Vagina (tissue), 2 donors: ENCODE measurements at places on chromosomes 4 and X.
A peak's percentile ranks its signal among the peaks of the same experiment; 100 is the strongest.

DNA sequence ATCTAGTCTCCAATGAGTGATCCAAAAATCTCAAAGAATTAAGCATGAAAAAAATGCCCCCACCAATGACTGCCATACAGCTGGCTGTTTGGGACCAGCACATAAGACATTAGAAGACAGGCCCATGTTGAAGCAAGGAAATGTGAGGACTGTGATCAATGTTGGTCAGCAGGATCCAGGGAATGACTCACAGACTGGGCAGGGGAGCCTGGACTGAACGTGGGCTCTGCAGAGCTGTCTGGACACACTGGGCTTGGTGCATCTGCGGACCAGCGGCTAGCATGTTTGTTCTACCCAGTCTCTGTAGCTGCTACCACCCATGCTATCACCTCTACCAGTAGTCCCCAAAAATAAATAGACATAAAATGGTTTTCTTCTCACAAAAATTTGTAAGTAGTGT, 108.6 kb downstream of the PALLD start:
- DNase-seq: no peak

- DNase-seq: no peak
Observed at GRCh38 chr4:118034053-118034785, at the start of gene NDST3. Gene NDST3 (plus strand): TSS chr4:118034486. CDS start chr4:118053911, 19,425 bp downstream.

GRCh38 chr4:133151341-133151690, 2.2 kb downstream of the PCDH10 start:
- no peak for DNase-seq

DNA sequence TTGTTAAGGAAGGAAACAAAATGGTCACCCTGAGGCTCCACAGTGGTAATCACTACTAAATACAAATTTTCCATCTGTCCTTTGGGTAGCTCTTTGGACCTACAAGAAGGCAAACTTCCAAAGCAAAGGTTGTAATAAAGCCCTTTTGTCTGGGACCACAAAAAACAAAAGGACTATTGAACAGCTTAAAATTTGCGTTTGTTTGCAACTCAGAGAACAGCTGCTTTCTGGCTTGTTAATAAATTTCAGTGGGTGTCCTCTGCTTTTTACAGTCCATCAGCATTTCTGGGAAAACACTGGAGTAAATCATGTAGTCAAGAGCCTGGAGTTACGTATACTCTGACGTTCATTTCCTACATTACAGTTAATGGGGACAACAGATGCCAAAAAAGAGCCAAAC, 439.7 kb upstream of the DIAPH2 start:
- no peak for DNase-seq

DNA sequence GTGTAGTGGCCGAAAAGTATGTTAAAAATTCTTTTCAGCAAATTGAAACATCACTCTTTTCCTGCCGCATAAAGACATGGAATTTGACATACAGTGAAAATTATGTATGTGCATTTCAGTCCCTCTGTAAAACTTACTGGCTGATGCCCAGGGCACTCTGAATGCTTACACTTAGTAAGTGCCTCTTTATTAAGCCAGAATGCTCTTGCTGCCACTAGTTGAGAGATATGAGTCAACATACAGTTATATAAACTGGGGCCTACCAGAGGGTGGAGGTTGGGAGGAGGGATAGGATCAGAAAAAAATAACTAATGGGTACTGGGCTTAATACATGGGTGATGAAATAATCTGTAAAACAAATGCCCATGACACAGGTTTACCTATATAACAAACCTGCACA, 38.1 kb upstream of the TRPC5 start:
- no peak for DNase-seq

- DNase-seq: no peak
Observed at GRCh38 chr4:36081185-36081584, 163.1 kb downstream of the ARAP2 start.

GRCh38 chr4:112817933-112818593, 181.1 kb downstream of the LARP7 start:
- DNase-seq: peak; percentile 93

GRCh38 chrX:130933358-130933757, 30.3 kb upstream of the ENOX2 start:
- DNase-seq: no peak

GRCh38 chrX:127259742-127260141, 440.2 kb downstream of the PRR32 start:
- no peak for DNase-seq

DNA sequence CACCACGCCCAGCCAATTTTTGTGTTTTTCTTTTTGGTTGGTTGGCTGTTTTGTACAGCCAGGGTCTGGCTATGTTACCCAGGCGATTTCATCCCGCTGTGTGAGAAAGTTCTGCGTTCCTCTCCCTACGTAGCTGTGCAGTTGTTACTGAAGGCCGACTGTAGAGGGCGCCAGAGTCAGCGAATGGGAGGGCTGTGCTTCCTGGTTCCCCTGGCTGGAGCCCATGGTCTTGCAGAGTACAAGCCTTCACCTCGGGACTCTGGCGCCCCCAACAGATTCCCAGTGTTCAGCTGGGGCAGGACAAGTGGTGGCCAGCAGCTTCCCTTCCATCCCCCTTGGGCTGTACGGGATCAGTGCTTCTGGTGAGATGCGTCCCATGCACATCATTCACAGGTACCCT, 5.6 kb upstream of the CT45A1 start:
- no peak for DNase-seq

DNA sequence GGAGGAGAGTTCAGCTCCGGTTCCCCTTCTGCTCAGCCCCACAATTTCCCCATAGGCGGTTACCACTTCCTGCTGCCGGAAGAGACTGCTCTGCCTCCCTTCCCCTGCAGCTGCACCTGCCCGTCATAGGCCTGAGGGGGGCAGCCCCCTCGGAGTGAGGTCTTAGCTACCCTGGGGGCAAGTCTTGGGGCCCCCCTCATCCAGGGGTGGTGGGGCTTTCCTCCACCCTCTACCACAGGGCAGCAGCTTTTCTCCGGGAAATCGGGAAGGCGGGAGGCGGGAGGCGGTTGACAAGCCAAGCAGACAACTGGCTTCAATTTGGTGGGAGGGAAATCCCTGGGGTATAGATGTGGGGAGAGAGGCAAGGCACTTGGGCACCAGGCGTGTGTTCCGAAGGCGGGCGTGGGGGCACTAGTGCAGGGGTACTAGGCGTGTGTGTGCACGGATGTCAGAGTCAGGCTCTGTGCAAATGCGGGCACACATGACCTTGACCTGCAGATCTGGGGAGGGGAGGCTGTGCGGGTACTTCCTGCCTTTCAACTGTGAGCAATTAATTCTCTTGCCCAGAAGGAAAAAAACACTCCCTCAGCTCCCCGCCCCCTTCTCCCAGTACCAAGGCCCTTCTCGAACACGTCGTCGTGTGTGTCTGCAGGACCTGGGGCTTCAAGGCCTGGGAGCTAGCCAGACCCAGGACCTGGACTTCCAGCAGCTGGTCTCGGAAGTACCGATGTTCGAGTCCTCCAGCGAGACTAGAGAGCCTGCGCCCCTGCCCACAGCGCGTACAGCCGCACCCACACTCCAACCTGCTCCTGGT, 1.0 kb upstream of the ARHGAP4 start:
- no peak for DNase-seq

GRCh38 chr4:71711985-71712348, 71.9 kb downstream of the GC start:
- DNase-seq: no peak

DNA sequence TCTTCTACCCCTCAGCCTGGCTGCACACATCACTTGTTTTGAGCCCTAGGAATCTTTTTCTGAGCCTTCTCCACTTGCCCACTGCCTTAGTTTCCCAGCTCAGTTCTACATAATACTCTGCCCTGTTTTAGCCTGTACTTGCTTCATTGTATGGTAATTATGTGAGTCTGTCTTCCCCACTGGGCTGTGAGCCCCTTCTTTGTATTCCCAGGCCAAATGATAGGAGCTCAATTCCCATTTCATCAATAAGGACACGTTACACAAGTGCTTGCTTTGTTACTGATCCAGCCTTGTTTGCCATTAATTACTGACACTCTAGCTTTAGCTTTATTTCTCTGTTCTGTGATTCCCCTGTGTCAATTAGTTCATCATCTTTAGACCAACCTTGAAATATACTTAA, 28.1 kb downstream of the KIT start:
- DNase-seq: no peak

GRCh38 chrX:68072041-68072440, 361.3 kb downstream of the OPHN1 start:
- no peak for DNase-seq

- no peak for DNase-seq
Observed at GRCh38 chr4:120082251-120082650, 15.6 kb upstream of the MAD2L1 start.

DNA sequence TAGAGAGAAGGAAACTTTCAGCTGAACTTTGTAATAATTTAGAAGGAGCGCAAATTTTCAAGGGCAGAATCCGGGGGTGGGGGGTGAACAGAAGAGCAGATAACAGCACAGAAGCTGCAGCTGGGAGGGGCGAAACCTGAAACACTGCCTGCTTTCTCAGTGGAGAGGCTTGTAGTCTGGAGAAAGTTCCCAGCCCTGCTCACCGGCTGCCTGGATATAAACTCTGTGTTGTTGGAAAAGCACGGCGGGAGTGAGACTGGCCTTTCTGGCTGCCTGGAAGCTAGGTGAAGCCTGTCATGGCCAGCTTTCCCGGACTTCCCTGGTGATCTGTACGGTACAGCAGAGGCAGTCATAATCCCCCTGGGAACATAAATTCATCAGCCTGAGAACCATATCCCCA, 1352.1 kb upstream of the DIAPH2 start:
- no peak for DNase-seq

DNA sequence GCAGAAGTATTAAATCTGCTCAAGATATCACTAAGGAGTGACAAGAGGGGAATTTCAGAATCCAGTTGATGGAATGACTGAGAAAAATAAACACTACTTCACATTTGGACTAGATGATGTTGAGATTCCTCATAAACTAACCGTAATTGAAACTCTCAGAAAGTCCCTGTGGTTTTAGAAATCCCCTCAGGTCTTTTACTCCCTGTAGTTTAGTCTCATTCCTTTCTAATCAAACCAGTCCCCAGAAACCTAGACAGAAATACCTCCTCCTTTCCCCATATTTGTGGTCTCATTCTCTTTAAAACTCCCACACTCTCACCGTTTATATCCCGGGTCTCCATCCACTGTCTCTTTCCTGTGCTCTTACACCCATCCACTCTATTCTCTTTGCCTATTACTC, 15.0 kb upstream of the TLR1 start:
- DNase-seq: no peak

DNA sequence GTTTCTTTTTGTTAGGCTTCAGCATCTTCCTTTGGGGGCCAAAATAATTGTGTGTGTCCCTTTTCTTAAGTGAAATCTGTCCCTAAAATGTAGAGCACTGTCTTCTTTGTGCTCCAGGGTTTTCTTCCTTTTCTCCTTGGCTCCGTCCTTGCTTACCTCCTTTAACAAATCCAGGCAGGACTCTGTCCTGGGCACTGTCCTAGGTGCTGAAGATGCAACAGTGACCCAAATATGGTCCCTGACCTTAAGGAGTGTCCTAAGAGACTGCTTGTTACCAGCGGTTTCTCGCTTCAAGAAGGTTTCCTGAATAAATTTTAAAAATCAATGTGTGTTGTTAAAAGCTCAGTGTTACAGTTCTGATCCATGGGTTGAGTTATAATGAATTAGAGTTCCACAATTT, 471.8 kb downstream of the KCNIP4 start:
- no peak for DNase-seq

DNA sequence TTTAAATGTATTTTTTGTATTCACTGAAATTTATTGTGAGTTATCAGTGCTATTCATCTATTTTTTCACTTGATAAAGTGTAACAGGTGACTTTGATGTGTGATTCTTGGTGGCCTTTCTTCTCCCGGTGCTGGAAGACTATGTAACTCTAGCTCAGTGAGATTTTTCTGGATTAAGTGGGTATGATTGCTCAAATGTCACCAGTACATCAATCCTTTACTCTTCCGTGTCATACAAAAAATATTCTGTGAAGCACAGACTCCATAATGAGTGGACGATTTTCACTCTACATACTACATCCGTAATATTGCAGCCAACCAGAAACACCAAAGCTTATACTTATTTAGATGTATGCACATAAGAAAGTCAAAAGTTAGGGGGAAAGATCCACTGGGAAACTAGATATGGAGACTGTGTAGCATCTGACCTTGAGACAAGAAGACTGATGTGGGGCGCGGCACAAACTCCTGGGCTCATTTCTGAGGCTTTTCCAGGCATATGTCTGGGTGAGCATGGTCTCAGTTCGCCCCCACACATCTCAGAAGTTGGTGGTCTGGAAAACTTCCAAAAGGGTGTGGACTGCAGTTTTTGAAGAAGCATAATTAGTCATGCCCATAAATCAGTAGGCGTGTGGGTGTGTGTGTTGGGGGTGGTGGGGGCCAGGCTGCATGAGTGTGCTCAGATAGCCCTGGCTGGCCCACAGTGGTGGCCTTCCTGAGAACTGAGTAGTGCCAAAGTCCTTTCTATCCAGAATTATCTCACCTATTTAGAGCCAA, 53.9 kb upstream of the TENM3 start:
- DNase-seq: no peak

DNA sequence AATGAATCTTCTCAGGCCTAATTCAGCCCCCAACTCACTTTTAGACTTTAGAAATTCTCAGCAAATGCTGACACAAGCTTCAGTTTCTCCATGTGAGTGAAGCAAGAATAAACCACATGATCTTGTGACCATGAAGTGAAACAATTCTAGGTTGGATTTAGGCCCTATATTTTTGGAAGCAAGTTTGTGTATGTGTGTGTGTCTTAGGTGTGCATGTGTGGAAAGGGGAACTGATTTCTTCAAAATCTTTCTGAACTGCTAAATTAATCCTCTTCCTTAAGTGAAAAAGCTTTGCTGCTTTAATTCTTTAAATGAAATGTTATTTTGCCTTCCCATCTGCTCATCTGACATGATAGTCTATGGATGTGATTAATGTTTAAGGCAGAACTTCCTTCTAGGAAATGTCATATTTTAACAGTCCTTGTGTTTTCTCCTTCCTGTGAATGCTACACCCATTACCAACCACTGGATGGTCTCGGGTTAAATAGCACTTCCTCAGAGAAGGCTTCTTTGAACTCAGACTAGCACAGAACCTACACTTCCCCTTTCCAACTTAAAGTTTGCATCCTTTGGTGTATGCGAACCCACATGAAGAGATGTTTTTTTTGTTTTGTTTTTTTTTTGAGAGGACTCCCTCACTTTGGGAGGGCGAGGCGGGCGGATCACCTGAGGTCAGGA, 1.2 kb upstream of the TMEM144 start:
- DNase-seq: no peak

- no peak for DNase-seq
Observed at GRCh38 chr4:116444117-116444516, 641.3 kb downstream of the TRAM1L1 start.

DNA sequence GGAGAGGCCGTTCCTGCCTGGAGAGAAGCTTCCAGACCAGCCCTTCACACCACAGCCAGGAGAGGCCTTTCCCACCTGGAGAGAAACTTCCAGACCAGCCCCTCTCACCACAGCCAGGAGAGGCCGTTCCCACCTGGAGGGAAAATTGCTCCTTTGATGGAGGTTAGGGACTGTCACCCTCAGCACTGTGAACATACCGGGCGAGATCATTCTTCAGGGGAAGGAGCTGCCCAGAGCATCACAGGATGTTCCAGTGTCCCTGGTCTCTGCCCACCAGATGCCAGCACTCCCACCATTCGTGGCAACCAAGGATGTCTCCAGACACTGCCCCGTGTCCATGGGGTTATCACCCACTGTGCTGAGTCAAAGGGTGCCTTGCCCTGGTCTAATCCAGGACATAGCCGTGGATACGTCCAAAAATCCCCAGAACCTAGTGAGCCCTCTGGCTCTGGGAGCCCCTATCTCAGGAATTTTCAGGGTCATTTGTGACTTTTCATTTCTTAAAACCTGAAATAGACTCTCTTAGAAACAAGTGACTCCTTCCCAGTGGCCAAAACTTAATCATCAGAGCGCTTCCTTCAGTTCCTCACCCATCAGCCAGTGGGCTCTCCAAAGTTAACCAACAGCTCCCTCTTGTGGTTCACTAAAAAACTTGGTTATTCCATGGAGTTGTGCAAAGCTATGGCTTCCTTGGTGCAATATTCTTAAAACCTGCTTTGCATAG, 80.2 kb downstream of the CRMP1 start:
- DNase-seq: no peak
